ENCODE measurements at places on chromosomes 7 and 10. TPM values are rescaled to one million over a fixed set of nuclear protein-coding genes. Genes with fewer than 3 reads are reported as not detected.

GRCh38 chr10:33195608-33196376 is 138.7 kb downstream of the NRP1 start:
- no peak for DNase-seq
- no peaks in the 10 kb centered on the region for H3K36me3 ChIP-seq
- H3K4me1 ChIP-seq, result peaks cover 18% of the 10 kb centered on the region
- H3K4me3 ChIP-seq, result no peak overlapping the region
- H3K27ac ChIP-seq, result no peak overlapping the region

Gene IFIT5
- 17.4 TPM for total RNA-seq

Gene HYAL4
- not detected for total RNA-seq

Gene SLC12A9
- total RNA-seq, result 10.1 TPM

DNA sequence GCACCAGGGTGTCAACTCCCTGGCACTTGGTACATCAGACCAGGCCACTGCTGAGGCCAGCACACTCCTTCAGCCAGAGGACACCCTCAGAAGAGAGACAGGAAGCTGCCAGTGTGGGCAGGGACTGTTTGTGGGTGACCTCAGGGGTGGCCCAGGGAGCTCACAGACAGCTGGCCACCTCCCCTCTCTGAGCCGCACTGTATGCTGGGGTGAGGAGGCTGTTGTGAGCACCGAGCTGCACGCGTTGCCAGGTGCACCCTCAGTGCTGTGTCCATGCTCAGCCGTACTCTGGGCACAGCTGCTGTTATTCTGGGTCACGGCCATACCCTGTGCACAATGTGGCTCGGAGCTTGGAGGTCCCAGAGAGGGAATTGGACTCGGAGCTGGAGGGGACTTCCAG is 61.5 kb upstream of the NANOS1 start:
- H3K4me3 ChIP-seq, result no peak overlapping the region
- H3K27ac ChIP-seq, result no peak overlapping the region
- H3K4me1 ChIP-seq, result peaks cover 5% of the 10 kb centered on the region
- no peaks in the 10 kb centered on the region for H3K36me3 ChIP-seq
- DNase-seq, result no peak

- H3K4me3 ChIP-seq, result no peak overlapping the region
- H3K4me1 ChIP-seq, result no peaks in the 10 kb centered on the region
- H3K27me3 ChIP-seq, result no peaks in the 10 kb centered on the region
- no peak for DNase-seq
- no peak overlapping the region for H3K27ac ChIP-seq
Measured at GRCh38 chr7:31857172-31857571, 170.2 kb downstream of the PPP1R17 start.

- no peak overlapping the region for H3K4me3 ChIP-seq
- no peak overlapping the region for H3K27ac ChIP-seq
- peaks cover 1% of the 10 kb centered on the region for H3K4me1 ChIP-seq
Measured at GRCh38 chr10:44966816-44967509, 7.4 kb downstream of the RASSF4 start.

Data from ovary (tissue), 10 donors.